Stimulated activated naive CD4-positive, alpha-beta T cell (primary cell): ENCODE measurements at places on chromosomes 16 and 17.

DNA sequence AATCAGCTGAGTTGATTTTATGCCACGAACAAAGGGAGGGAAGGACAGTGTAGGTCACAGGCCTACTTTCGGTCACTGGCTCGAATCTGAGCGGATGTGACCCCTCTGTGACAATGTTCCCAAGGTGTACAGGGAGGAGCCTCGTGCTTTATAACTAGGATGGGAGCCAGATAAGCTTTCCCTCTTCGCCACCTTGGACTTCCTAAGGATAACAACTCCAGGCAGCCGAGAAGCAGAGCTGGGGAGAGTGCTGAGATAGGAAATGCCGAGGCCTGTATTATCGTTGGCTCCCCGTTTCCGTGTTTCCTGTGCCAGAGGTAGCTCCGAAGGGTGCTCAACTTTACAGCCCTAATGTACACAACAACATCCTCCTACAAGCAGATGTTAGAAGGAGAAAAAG is 217.8 kb upstream of the IRX3 start:
- DNase-seq = no peak

DNA sequence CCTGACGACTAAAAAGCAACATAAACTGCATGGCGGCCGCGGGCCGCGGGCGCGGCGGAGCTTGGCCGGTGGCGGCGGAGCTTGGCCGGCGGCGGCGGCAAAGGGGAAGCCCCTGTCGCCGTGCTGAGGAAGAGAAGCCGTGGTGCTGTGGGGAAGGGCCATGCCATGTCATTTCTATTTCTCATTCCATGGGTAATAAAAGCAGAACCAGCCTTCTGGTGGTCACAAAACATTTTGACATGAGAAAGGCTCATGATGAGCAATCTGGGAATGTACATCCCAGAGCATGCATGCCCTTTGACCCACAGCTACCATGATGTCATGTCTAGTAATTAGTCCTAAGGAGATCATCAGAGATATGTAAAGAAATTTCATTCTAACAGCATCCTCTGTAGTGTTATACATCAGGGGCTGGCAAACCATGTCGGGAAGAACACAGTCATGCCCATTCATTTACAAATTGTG is 23.9 kb upstream of the HEATR6 start:
- no peak for DNase-seq

DNA sequence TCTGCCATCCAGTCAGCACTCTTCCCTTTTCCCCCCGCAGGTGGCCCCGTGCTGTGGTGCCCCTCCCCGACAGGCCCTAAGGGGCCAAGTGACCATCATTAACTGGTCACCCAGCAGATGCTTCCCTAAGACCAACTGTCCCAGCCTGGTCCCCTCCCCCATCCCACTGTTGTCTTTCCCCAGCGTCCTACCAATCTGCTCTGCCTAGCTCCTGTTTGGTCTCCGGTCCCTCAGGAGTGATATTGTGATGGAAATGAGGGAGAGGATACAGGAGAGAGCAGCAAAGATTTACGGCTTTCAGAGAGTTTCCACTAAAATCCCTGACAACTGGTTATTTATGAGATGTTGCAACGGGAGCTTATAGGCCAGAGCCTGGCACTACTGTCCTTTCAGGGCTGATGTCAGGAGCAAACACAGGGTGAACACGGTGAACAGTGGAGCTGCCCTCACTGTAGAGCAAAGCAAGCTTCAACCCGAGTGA is 1.4 kb upstream of the TTLL6 start:
- no peak for DNase-seq

GRCh38 chr16:72985995-72986394 is 61.9 kb downstream of the ZFHX3 start:
- no peak for DNase-seq

DNA sequence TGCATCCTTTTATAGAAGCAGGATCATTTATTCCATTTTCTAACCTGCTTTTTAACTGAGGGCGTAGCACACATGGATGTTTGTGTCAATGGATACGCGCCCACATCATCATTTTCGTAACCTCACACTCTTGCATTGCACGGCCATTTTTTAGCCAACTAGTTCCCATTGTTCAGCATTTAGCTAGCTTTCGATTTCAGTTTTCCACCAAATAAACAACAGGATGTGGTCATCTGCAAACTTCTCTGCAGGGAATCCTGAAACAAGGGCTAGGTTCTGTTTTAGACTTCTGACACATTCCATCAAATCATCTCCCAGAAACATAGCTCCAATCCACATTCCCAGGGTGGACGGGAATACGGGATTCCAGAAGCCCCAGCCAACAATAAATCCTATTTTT is 6.4 kb downstream of the CYB561 start:
- DNase-seq = no peak

DNA sequence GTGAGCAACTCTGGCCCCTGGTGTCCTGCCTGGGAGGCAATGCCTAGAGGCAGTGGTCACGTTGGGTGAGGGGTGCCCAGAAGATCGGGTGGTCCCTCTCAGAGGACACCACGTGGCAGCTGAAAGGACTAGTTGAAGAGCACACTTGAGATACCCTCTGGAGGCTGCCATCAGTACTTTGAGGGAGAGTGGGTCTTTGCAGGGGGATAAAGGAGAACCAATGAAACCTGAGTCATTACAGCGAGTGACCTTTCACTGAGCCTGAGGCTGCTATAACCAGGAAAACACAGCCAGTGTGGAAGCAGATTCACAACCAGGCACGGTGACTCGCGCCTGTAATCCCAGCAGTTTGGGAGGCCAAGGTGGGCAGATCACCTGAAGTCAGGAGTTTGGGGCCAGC is 18.9 kb downstream of the CA4 start:
- no peak for DNase-seq

DNA sequence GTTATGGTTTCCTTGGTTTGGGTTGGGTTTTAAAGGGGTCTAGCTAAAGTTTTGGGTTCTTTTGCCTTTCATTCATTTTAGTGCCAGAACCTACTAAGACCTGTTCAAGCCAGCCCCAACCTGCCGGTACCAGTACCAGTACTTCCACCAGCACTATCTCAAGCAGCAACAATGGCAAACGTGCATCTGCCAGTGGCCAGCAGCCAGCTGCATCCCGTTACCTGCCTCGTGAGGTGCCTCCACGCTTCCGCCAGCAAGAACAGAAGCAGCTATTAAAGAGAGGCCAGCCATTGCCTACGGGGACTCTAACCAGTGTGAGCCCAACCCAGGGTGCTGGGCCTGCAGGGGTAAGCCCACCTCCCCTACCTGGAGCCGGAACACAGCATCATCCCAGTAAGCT is 72.9 kb downstream of the TNRC6C start:
- no peak for DNase-seq

GRCh38 chr16:84821728-84822689 is 2.2 kb downstream of the CRISPLD2 start:
- no peak for DNase-seq

GRCh38 chr17:34883106-34884000 is 77.9 kb downstream of the CCT6B start:
- DNase-seq = no peak

DNA sequence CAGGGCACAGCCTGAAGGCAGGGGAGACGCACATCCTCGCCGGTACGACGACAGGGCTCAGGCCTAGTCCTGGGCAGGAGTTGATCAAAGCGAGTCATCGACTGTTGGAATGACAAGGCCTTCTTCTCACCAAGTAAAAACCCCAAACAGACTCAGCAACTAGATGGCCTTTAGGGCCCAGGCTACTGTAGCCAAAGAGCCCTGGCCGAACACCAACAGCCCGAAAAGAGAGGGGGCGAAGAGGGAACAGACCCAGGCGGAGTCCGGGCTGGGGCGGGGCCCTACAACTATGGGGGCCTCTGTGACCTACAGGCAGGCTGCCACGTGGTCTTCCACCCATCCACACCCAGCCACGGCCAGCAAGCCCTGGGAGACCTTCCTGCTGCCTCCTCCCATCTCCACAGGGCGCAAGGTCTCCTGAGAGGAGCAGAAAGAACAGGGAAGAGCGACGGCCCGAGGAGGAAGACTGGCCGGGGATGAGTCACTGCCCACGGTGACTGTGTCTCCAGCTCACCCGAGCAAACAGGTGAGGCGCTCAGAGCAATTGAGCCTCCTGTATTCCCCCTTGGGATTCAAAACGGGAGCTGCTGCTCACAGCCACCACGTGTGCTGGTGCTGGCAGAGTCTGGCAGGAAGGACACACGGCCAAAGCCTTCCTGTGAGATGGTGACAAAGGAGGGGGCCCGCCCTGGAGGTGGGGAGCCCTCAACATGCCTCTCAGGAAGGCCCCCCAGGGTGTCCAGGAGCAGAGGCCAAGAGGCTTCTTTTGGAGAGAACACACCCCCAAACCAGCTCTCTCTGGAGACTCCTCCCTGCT is 17.7 kb downstream of the SLC16A3 start:
- DNase-seq = no peak

GRCh38 chr17:266219-266618 is 84.8 kb upstream of the DOC2B start:
- DNase-seq = no peak

DNA sequence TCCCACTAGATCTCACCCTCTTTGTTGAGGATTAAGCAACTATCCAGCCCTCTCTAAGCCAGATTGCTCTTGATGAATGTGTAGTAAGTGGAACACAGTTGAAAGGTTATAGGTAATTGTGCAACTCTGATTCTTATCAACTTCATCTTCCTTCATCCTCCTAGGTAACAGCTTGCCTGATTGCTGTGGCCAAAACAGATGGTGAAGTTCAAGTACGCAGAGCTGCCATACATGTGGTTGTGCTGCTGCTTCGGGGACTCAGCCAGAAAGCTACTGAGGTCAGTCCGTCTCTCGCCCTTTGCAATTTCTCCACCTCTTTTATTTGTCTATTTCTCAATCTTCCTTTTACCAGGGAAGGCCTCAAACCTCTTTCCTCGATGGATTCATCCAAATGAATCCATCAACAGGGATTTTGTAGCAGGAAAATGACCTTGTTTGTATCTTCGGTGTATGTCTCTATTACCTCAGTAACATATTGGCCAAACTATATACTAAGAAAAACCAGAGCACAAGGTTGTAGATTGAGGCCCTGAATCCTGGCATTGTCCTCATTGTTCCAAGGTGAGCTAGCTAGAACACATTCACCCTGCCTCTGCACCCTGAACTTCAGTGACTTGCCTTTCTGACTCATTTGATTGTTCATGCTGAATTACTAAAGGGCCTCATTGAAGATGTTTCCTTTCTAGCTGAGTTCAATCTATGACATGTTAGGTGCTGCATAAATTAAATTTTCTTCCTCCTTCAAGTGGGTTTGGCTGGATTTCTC is 65.1 kb upstream of the HAS3 start:
- DNase-seq = no peak

- DNase-seq = no peak
Measured at GRCh38 chr17:36468903-36469635, 17.4 kb upstream of the ZNHIT3 start.

DNA sequence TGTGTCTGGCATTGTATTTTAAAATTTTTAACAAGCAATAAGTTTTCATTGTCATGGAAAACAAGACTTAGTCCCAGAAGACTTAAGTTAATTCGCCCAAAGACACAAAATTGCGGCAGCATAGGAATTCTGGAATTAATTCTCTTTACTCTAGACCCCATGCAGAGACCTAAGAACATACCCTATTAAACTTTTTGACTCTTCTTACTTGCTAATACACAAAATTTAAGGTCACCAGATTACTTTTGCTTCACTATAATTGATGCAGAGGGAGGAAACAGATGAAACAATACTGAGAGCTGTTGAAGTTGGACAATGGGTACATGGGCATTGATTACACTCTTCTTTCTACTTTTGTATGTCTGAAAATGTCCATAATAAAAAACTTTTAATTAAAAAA is 12.6 kb downstream of the HELZ start:
- no peak for DNase-seq

DNA sequence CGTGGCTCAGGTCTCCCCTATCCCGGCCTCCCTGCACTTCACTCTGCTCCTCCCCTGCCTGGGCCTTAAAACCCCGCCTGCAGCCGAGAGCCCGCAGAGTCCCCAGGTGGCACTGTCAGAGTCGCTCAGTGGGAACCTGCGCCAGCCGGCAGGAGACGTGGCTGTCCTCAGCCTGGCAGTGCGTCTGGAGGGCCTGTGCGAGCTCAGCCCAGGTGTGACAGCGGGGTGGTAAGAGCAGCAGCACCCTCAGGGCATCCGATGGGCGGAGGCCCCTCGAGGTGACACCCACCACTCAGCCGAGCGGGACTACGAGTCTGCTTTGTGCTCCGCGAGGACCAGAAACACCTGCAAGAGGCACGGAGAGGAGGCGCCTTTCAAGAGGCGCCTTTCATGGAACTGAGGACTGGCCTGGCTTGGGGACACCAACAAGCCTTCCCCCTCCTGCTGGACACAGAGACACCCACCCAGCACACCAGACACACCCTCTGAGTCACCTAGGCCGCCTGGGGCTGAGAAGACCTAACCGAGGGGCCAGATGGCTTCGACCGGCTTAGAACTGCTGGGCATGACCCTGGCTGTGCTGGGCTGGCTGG is at the start of gene CLDN9:
TSS of gene CLDN9 (plus strand) at position 96 of the 593 bp plus-strand sequence. CDS start at position 536, 440 bp downstream.
- no peak for DNase-seq

DNA sequence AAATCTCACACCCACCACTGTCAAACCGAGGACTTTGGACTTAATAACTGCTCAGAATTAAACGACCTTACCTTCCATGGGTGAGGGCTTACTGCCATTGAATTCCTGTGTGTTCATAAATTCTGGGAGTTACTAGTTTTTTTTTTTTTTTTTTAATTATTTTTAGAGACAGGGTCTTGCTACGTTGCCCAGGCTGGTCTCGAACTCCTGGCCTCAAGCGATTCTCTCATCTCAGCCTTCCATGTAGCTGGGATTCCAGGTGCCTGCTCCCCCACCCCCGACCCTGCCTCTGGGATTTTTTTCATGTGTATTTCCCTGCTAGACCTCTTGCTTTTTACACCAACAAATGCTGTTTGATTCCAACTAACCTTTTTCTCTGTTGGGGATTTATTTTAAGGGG is 14.9 kb upstream of the CD300A start:
- no peak for DNase-seq

DNA sequence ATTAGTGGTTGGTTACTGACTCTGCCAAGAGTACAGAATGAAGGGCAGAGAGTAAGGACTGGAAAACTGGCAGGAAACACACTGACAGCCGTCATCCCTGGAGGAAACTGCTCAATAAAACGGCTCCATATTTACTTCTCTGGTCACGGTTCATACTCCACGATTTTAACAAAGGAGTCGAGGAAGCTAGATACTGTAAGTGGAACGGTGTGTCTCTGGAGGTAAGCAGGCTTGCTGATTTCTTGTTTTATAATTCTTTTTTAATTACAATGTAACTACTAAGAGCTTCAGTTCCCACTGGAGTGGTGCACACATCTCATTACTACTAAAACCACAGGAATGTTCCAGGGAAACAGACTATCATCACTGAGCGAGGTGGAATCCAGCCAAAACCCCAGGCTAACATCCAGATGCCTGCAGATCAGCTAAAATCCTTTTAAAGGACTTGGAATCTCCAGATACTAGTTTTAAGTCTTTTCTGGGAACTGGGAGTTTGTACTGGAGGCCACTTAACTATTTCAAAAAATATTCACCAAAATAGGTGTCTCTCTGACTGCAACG is 17.8 kb downstream of the SERPINF1 start:
- no peak for DNase-seq
